ENCODE measurements at places on chromosomes 6 and 20.
A peak's percentile ranks its signal among the peaks of the same experiment; 100 is the strongest.

- DNase-seq: no peak
These were observed 231.2 kb upstream of the ZFP64 start for GRCh38 chr20:52422574-52423336.

DNA sequence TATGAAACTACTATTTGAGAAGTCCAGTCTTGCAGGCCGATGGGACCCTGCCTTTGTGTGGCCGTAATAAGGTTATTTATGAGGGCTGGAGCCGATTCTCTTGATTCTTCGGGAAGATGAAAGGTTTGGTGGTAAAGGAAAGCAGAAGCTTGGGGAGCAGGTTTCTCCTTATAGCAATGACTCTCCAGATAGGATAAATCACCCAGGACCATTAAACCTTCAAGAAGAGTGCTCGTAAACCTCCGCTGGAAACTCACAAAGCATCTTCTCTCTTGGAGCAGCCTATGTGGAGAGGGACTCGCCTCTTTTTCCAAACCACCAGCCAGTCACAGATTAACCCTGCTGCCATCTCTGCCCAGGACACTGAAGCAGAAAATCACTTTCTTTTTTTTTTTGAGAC, 69.6 kb upstream of the SALL4 start:
- DNase-seq: no peak

- no peak for DNase-seq
These were observed 2.8 kb downstream of the SNRPB2 start for GRCh38 chr20:16732506-16733152.

- DNase-seq: no peak
These were observed 55.8 kb downstream of the CDH4 start for GRCh38 chr20:61307686-61308476.

DNA sequence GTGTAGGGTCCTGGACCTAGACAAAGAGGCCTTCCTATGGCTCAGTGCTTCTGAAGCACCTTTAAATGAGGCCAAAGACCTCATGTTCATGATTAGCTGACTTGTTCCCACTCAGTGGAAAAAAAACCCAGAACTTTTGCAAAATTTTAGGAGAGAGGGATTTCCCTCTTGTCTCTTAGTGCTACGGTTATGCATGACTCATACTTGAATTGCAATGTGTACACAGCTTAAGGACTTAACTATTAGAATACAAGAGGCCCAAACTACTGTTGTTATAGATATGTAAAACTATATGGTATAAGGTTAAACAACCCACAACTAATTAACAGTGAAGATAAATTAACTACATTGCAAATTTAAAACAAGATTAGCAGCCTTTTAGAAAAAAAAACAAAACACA, 32.3 kb upstream of the HLA-A start:
- no peak for DNase-seq

DNA sequence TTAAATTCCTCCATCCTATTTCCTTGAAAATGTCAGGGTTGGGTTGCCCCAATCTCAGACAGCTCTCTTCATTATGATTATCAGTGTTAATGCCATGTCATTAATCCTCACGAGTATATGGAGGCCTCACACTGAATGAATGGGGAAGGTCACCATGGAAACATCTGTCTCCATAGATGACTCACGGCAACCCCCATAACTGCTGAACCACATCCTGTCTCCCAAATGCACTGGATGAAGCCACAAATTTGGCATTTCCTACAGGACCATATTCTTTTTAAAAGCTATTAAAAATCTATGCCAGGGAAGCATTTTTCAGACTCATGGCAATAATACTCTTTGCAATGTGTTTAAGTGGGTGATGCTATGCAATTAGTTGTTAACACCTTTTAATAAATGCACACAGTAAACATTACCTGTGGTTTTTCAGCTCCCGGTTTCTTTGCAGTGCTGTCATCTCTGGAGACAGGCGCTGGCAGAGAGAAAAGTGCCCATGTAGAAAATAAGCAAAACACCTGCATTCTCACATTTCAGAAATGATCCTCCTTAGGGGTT, 80.1 kb upstream of the PTPRK start:
- no peak for DNase-seq

DNA sequence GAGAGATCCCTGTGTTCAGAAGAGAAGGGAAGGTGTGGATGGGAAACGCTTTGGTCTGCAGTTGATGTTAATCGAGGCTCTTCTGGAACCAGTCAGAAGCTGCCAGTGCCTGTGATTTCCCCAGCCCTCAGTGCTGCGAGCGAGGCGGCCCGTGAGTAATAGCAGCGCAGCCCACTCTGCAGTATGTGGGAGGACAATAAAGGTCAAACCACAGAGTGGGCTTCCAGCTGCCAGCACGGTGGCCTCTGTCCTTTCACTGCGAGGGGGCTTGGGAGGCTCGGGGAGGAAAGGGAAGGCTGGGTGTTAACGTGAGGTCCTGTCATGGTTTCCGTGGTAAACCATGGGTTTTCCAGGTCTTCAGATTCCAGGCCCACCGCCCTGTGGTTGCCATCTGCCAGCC, 32.3 kb upstream of the TAGAP start:
- no peak for DNase-seq

DNA sequence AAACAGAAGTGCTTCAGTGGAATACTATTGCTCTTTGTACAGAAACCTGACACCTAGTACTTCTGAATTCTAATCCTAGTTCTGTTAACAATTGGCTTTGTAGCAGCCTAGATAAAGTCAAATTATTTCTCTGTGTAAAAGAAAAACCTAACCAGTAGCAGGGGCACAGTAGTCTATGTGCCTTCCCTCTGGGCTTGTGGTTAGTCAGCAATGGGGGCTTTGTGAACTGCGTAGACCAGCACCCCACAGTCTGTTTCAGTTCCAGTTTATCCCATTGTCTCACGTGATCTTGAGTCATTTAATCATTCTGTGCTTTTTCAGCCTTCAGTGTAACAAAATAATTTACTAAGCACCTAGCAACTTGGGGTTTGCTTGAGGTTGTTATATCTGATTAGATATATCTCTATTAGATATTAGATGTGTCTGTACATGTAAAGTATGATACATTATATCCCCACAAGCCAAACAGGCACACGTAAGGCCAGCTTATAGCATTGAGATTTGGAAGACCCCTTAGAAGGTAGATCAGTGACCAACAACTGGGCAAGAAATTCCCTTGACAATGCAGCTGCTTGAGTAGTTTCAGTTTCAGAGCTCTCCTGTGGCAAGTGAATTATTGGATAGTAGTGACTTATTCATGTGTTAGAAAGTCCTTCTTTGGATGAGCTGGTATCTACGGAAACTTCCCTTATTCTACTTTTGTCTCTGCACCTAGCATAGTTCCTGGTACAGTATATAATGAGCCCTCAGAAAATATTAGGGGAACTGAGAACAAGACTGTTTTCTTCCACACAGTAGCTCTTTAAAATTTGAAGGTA, 27.9 kb upstream of the CCR6 start:
- peak; percentile 70 for DNase-seq

DNA sequence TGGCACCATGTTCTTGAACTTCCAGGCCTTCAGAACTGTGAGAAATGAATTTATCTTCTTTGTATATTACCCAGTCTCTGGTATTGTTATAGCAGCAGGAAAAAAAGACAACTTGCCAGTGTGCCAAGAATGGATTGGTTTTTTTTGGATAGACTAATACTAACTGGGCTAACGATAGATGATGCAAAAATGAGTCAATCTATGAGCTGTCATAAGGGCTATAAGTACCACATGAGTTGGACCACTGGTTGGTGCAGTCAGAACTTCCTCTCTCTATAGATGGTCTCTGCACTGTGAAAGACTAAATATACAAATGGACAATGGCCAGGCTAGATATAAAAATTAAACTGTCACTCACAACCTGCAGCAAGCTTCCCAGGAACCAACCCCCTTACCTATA, 87.6 kb upstream of the COL21A1 start:
- DNase-seq: no peak

GRCh38 chr20:36614781-36615557, 9.4 kb downstream of the RAB5IF start:
- DNase-seq: no peak

GRCh38 chr20:4076033-4076432, 60.7 kb upstream of the RNF24 start:
- no peak for DNase-seq

DNA sequence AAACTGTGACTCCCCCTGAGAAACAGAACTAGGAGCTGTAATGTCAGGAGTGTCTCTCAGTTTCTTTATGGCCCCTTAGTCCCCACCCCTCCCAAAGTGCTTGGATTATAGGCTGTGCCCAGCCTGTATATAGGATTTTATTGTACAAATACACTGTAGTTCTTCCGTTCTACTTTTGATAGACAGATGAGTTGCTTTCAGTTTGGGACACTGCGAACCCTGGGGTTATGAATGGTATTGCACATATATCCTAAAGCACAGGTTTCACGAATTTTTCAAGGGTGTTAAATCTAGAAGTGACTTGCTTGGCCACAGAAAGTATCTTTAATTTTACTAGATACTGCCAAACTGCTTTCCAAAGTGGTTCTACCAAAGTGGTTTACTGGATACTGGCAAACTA, 152.9 kb upstream of the ATXN1 start:
- no peak for DNase-seq

GRCh38 chr6:35428421-35429149, 23.6 kb upstream of the FANCE start:
- DNase-seq: no peak

DNA sequence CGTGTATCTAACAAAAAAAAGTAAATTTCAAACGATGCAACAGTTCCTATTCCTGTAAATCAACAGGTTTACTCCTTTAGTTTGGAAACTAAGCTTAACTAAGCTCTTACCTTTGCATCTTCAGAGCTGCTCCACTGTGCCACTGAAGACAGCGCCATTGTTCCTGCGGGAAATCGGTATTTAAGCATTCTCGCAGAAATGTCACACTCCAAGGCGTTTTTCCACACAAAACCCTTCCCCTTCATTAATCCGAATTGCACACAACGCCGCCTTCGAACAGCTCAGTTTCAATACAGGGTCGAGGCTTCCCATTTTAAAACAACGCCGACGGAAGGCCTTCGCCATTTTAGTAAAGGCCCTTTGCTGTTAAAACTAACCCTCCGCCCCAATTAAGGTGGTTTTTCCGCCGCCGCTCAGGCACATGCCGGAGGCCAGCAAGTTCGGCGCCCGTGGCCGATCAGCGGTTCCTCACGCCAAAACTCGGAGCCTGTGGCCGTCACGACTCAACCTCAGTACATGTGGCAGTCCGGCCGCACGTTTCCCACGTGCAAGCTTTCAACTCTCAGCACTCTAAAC, 35.4 kb upstream of the SYNCRIP start:
- no peak for DNase-seq

- DNase-seq: no peak
These were observed 383.4 kb downstream of the GRIK2 start for GRCh38 chr6:101776919-101777350.

DNA sequence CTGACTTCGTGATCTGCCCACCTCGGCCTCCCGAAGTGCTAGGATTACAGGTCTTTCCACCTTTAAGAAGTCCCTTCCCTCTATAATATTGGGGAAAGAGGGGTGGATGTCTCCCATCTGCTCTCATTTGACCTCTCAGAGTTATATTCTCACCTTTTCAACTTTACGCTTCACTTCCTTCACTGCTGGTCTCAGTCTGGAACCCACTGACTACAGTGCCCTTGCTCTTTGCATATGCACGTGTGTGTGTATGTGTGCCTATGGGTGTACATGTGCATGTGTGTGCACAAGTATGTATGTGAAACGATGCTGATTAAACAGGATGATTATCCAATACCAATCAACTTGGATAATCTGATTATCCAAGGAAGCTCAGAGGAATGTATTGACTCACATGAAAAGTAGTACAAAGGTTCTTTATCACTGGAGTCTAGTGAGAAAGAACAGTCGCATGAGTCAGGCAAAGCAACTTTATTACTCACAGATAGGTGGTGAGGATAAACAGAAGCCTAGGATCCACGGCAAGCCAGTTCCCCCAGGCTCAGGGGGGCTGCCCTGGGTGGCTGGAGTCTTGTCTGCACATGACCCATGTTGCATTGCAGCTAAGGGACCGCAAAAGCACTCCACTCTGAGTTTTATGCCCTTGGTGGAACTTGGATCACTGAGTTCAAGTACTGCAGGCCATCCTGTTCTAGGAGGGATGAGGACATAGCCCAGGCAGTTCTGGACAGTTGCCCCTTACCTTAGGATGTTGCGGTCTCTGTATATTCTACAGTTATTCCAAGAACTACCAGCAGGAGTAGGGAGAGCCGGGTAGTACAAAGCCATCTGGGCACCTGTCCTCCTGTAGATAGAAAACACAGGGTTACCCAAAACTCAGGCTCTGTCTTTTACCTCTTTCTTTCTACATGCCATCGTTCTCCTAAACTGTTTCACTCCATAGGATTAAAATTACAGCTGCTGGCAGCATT, 50.9 kb downstream of the SNRNP48 start:
- no peak for DNase-seq

DNA sequence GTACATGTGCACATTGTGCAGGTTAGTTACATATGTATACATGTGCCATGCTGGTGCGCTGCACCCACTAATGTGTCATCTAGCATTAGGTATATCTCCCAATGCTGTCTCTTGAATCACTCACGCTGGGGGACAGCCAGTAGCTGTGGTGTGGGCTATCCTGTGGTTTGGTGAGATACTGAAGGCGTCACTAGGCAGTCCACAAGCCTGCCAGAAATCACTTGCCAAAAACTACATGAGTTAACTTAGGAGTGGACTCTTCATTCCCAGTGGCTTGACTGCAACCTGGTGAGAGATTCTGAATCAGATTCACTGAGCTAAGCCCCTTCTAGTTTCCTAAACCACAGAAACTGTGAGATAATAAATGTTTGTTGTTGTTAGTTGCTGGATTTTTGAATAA, 191.3 kb downstream of the TSHZ2 start:
- DNase-seq: no peak

DNA sequence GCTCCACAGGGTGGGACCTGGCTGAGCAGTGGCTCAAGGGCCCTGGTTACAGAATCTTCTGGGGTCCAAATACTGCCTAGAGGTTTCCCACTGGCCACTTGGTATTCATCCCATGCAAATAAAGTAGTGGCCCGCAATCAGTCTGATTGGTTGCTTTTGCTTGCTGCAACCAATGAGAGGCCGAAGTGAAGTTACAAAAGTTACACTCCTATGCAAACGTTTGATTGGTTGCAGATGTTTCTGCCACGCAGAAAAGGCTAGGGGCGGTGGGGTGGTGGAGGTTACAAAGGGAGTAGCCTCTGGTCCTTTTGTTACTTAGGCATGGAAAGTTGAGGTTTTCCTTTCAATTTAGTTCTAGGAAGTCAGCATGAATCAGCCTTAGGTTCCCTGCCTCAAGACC, 3.6 kb upstream of the NHLRC1 start:
- DNase-seq: no peak

GRCh38 chr20:25203089-25203488, 7.6 kb downstream of the ENTPD6 start:
- DNase-seq: no peak

DNA sequence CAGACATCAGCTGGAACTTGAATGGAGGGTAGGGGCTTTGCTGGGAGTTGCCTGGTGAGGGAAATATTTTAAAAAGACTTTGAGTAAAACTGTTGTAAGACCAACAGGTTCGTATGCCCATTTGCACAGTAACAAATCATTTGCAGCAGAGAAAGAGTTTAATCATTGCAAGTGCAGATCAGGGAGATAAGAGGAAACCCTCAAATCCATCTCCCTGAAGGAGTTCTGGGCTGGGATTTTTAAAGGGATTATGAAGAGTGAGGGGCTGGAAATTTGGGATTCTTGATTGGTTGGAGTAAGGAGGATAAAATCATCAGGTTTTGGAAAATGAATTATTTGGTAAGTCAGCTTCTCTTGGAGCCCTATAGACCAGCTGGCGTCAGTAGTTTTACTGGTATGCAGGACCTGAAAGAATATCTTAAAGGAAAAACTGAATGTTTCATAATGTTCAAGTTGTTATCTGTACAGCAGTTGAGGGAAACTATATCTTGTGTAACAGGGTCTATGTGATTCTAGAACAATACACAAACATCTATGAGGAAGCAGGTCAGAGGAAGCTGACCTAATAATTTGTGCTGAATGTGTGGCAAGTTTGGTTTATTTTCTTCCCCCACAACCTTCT, 295.5 kb downstream of the PLCB1 start:
- no peak for DNase-seq

Data from CD4-positive, alpha-beta T cell treated with Interferon gamma for 1 hour (primary cell).